Posterior vena cava (tissue), 2 donors: ENCODE measurements at places on chromosomes 6 and 20. TPM values are rescaled to one million over a fixed set of nuclear protein-coding genes. Genes with fewer than 3 reads are reported as not detected.

GRCh38 chr20:63223826-63224207 is 7.9 kb upstream of the YTHDF1 start:
- DNase-seq, result no peak

Gene ADTRP
- total RNA-seq, result 0.48 TPM

GRCh38 chr6:154347981-154348380 is 8.6 kb downstream of the IPCEF1 start:
- DNase-seq, result no peak

- no peak for DNase-seq
Measured at GRCh38 chr20:52259295-52259694, 67.7 kb upstream of the ZFP64 start.

DNA sequence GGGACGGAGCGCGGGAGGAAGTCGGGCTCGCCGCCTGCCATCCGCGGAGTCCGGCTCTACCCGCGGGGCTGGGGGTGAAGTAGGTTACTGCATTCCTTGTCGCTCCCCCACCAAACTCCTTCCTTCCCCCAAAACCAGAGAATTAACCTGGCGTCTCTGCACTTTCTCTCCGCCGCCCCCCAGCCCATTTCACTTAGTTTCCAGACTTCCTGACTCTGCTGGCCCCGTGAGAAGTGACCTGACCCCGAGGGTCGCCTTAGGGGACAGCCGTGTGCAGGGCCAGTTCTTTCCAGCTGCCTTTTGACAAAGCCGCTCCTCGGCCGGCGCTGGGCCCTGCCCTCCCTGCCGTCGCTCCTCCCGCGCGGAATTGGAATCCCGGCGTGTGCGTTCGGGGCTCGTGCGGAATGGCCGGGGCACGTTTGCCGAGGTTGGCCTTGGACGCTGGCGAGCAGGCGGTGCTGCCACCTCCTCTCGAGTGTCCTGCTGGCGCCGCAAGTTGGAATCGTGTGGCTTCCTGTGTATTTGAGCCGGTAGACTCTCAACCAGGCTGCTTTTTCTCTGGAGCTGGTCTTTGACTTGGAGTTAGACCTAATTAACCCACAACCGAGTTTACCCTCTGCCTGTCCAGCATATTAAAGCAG is 650 bp downstream of the DCBLD1 start:
- peak; percentile 87 for DNase-seq

DNA sequence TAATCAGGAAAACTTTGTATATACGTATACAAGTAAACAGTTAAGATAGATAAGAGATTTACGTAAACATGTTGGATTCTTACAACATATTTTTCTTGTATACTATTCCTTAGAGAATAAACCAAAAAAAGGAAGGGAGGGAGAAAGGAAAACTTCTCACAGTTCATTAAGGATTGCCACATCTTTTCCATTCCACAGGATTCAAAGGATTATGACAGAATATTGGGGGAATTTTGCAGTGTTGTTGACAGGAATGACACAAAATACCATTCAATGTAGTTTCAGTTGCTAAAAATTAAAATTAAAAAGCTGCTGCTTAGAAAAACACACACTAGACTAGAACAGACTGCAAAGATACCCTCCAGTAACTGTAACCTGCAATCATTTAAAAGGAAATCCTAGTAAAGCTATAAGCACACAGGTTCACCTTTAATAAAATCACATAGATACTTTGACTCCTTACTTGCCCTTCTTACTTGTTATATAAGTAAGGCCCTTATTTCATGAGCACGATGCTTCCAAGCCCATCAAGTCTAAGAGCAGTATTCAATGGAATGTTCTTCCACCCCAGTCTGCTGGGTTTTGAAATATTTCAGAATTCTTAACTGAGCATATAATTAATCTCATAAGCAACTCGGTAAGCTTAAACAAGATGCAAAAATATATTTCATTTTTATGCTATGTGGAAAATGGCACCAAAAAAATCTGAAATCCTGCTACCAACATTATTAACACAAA is 107.8 kb downstream of the SMLR1 start:
- no peak for DNase-seq

Gene TMEM151B
- not detected for total RNA-seq

- DNase-seq, result peak; percentile 89
Measured at GRCh38 chr6:29926413-29927274, 15.7 kb upstream of the HLA-A start.

Gene FOXS1
- total RNA-seq, result 5.0 TPM

- DNase-seq, result no peak
Measured at GRCh38 chr6:52649536-52650160, 21.3 kb upstream of the TMEM14A start.

DNA sequence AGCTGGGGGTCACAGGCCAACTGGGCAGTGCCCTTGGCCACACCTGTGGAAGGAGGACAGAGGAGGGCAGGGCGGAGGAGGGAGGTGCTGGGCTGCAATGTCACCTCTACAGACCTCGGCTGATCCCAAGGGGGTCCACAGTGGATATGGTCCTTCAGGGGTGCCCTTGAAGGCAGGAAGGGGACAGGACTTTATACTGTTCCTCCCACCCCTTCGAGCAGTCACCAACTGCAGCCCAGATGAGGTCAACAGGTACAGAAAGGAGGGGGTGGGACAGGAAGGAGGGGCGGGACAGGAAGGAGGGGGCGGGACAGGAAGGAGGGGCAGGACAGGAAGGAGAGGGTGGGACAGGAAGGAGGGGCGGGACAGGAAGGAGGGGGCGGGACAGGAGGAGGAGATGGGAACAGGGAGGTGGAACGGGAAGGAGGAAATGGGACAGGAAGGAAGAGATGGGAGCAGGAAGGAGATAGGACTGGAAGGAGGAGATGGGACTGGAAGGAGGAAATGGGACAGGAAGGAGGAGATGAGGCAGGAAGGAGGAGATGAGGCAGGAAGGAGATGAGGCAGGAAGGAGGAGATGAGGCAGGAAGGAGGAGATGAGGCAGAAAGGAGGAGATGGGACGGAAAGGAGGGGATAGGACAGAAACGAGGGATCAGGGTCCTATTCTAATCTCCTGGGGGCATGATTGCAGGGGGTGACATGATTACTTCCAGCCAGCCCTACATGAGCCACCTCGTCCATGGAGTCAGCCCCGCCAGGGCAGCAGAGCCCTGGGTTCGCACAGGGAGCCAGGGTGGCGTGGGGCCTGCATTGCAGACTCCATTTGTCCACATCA is 19.4 kb upstream of the MRGBP start:
- DNase-seq, result no peak

DNA sequence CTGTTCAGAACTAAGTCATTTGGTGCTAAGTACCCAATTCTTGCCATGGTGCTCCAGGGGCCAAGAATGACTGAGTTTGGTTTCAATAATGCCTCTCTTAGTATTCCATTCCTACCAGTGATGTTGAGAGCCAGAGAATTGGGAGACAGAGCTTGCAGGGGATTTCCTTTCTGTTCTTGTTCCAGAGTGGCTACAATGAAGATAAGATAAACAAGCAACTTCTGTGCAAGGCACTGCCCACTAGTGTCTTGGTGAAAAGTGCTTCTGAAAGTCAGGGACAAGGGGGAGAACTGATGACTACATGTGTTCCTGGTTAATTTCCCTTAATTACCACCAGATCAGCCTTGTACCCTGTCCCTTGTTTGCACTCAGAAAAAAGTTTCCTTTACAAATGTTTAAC is 421.6 kb downstream of the BCKDHB start:
- DNase-seq, result no peak

DNA sequence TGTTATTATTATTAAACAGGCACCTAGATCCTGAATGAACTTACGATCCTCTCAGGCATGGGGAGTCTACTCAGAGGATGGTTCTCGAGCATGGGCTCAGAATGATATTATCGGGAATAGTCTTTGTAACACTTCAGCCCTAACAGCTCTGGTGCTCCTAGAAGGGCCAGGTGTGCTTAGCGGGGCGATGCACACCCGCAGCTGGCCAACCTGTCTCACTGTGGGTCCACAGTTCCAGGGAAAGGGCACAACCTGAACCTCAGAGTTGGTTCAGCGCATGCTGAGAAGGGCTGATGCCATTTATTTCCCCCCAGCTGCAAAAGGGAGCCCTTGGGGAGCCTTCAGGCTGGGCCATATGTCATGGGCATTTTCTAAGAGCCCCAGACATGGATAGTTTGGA is 26.2 kb downstream of the RRAGD start:
- no peak for DNase-seq

DNA sequence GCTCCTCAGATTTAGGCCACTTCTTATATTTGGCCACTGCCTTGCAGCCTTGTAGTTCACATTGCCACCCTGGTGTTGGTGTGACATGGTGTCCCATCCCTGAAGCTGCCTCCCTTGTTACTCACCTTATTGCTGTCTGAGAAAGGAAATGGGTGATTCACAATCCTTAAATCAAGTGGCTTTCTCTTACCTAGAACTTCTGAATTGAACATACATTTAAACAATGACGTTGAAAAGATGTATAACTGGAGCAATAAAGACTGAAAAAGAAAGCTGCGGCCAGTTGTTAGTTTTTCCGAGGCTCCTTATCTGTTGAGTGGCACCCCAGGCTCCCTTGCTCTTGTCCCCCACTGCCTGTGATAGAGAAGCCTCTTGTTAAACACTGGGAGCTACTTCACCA is 28.8 kb upstream of the GNRH2 start:
- DNase-seq, result no peak

- DNase-seq, result no peak
Measured at GRCh38 chr6:23620911-23621401, 505.1 kb upstream of the NRSN1 start.

Gene MATN4
- 0.29 TPM for total RNA-seq

GRCh38 chr20:41494451-41494850 is 123.7 kb downstream of the CHD6 start:
- DNase-seq, result no peak

Gene TSBP1
- not detected for total RNA-seq

DNA sequence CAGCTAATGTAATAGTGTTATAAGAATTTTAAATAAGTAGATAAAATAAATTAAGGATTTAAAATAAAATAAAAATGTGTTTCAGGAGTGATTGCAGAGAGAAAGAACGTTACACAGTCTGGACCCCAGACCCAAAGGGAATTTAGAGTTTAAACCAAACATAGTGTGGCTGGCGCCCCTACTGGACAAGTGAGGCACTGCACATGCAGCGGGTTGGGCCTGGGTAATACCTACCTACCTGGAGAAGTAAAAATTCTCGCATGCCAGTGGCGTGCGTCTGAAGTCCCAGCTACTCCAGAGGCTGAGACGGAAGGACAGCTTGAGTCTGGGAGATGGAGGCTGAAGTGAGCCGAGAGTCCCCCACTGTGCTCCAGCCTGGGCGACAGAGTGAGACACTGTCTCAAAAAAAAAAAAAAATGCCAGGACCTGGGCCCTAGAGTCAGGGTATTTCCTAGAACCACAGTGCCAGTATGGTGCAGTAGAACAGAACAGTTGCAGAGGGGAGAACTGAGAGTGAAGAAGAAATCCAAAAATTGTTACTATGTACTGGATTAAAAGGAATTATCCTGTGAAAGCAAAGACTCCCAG is 71.4 kb upstream of the TCF21 start:
- no peak for DNase-seq

DNA sequence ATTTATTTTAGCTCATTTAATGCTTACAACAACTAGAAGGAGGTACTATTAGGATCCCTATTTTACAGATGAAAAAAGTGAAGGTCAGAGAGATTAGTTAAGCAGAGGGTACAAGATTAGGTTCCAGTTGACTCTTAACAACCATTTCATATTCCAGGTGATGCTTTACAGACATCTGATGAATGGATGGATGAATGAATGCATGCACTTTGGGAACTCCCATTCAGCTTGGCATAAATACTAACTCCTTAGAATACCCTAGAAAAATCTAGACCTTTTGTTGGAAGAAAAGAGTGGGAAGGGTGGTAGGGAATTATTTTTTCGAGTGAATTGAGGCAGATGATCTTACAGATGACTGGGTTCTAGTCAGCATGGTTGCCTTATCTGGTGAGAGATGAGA is 746 bp upstream of the SNRPB2 start:
- DNase-seq, result no peak

DNA sequence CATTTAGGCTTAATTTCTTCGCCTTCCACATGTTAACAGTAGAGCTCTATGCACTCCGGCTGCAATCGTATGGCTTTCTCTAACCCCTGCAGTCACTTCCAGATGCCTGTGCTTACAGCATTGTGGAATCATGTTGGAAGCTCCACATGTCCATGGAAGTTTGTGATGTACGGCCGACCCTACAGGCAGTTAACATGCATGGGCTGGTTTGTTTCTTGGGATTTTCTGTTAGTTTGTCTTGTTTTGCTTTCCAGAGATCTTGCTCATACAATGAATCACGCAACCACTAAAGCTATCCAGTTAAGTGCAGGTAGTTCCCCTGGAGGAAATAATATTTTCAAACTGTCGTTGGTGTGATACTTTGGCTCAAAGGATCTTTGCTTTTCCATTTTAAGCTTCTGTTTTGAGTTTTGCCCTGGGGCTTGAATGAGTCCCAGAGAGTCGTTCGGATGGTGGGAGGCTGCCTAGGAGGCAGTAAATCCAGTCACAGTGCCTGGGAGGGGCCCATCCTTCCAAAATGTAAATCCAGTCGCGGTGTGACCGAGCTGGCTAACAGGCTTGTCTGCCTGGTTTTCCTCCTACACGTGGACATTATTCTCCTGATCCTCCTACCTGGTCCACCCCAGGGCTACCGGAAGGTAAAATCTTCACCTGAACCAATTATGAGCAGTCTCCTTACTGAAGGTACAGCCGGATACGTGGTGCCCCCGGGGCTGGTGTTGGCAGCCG is 225.9 kb downstream of the SMOC2 start:
- no peak for DNase-seq

DNA sequence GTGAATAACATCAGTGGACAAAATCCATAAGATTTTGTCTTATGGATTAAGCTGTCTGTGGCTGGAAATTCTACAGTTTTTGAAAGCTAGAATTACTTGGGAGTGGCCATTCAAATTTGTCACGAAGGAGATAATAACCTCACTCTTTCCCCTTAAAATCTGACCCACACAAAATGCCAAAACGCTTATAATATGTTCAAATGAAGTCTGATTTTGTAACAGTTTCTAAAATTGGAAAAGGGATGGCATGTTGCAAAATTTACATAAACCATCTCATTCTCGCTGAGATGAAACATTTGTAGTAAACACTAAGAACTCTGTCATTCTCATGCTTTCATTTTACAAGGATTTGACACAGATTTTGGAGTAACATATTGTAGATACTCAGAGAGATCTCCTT is 112.7 kb downstream of the GJA1 start:
- DNase-seq, result no peak

Gene WFDC10B
- 0.48 TPM for total RNA-seq

DNA sequence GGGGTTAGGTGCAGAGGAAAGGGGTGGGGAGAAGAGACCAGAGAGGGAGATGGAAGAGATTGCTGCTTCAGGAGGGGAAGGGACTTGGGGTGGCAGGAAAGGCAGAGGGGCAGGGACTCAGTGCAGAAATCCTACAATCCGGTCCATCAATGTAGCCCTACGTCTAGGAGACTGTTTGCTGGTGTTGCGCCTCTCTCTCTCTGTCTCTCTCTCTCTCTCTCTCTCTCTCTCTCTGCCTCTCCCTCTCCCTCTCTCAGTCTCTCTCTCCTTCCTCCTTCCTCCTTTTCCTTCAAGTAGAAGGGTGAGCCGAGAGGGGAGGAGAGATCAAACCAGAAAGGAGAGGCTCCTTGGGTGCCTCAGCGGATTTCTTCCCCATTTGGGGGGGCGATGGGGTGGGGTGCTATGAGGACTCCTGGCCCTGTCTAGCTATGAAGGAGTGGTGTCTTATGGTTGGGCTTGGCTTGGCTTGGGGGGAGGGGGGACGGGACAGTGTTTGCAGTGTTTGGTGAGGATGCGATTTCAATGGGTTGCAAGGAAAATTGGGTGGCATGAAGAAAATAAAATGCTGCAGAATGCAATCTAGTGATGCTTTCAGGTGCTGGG is 181.2 kb downstream of the TBXT start:
- DNase-seq, result no peak

GRCh38 chr6:33627876-33628275 is 6.8 kb downstream of the ITPR3 start:
- DNase-seq, result no peak

Gene ANKRD60
- total RNA-seq, result not detected
